ENCODE measurements at places on chromosomes 16 and 17.

GRCh38 chr17:19641687-19642372 is 6.7 kb upstream of the ALDH3A2 start:
- DNase-seq, result no peak

DNA sequence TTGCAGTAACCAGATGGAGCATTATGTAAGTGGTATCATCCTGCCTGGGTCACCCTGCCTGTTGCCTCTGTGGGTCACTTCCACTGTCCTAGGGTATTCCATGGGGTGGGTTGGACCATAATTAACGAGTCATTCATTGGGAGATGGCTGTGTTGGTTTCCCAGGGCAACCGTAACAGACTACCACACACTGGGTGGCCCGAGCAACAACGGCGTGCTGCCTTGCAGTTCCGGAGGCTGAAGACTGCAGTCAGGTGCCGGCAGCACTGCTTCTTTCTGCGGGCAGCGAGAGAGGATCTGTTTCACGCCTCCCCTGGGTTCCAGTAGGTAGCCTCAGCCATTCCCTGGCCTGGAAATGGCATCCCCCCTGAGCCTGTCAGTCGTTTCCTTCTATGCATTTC is 28.9 kb upstream of the CMIP start:
- DNase-seq, result no peak

- DNase-seq, result no peak
These were observed 26.7 kb upstream of the JPT2 start for GRCh38 chr16:1651094-1651973.

- no peak for DNase-seq
These were observed 27.3 kb downstream of the SLFN11 start for GRCh38 chr17:35345926-35346771.

GRCh38 chr17:50091918-50092285 is 3.2 kb upstream of the PDK2 start:
- DNase-seq, result no peak

DNA sequence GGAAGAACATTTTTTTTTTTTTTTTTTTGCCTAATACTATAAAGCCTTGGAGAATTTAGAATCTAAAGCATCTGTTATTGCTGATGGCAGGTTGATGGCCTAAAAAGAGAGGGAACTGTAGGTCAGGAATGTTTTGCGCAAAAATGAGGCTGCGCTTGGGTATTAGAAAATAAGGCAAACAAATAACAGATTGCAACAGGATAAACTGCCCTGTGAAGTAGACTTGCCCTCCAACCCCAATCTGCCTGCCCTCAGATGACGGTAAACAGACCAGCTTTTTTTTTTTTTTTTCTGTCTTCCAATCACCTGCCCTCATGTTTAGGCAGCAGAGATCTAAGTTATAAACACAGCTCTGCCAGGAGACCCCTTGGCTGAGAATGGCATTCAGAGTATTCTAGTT is 3.8 kb upstream of the DHX8 start:
- DNase-seq, result no peak

DNA sequence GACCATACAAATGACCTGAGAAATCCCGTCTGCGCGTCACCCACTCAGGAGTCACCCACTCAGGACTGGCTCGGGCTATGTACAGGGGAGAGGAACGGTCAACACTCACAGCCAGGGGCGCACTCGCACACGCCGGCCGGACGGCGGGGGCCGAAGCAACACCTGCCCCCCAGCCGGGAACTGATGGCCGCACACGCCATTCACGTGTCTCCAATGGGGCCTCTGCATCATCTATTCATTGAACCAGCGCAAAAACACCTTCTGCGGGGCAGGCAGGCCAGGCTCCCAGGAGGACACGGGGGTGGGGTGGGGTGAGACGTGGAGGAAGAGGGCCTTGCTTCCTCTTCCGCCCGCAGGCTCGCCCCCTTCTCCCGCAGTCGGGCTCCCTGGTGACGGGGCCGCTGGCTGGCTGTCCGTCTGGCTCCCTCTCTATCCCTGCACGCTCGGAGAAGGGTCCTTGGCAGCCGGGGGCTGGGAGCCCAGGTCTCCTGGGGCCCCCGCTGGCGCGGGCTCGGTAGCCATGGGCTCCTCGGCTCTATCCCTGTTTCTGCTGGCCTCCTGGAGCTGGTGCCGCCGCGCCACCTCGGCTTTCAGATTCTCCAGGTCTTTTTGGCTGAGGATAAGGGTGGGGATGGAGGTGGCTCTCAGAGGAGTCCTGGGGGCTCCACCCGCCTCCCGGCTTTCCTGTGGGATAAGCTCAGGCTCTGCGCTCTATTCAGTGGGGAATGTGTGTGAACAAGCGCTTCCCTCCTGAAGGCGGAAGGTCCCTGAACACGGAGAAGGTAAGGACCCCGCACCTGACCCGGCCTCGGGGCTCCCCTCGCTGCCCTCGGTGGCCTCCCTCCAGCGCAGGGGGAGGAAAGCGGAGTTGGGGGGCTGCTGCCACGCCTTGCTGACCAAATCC is 21.1 kb downstream of the CLUH start:
- no peak for DNase-seq

DNA sequence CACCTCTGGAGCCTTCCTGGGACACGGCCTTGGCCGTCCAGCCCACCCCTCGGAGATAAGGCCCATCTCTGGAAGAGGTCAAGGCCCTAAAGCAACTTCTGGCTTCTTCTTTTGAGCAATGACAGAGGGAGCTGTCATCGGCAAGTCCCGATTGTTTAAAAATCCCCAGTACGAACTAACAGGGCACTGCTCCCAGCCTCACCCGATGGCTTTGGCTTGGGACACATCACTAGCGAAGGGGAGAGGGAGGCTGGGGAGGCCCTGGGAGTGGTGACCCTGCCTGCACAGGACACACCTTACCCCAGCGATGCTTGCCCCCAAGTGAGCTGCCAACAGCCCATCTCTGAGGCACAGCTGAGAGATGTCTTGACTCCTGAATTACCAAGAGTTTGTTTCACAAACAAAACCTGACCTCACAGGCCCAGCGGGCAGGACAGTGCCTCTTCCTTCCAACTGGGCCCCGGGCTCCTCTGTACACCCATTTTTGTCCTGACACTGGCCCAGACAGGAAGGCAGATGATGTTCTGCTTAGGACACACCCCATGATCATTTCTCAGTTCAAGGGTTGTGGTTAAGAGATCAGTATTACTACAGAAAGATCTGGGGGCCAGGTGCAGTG is 4.8 kb downstream of the SYNGR2 start:
- DNase-seq, result no peak

DNA sequence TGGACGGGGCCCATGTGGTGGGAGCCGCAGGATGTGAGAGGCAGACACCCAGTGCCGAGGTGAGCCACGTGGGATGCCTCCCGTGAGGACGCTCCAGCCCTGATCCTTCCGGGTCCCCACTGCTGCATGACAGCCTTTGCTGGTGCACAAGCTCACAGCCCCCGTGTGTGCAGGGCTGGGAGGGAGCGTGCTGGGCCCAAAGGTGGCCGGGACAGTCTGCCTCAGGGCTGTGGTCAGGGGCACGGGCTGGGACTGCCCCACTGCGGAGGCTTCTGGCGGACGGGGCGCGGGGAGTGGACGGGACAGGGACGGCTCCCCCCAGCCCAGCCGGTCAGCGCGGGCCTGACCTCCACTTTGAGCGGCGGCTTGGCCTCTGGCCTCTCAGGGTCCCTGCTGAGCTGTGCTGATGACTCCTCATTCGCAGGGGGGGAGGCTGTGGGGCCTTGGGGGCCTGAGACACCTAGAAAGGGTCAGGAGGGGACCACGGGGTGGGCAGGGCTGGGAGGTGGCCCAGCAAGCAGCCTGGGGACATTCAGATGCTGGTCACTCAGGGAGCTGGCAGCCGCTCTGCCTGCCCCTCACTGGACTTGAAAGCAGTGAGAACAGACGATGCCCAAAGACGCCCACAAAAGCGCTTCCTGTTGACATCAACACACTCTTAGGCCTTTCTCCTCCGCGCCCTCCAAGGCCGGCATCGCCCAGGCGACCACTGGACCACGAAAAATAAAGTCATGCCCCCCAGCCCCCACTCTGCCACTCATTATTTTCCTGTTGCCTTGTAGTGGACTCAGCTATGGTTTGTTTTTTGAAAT is 9.3 kb upstream of the METRNL start:
- no peak for DNase-seq

- DNase-seq, result no peak
These were observed 32.6 kb downstream of the USP43 start for GRCh38 chr17:9677896-9678295.

DNA sequence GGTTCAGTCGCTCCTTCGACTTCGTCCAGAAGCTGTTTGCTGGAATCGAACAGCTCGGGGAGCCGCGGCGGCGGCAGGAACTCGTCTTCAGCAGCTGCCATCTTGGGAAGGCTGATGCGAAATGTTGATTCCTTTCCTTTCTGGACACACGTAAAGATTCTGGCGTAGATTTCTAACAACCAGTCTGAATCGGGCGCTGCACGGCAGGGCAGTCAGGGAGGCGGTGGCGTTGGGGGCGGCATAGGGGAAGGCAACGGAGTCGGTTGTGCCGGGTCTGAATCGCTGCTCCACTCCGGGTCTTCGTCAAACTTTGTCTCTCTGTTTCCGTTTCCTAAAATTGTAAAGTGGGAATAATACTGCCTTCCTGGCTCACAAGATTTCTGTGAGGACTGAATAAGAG is 30.3 kb downstream of the TEX14 start:
- DNase-seq, result no peak

- no peak for DNase-seq
These were observed 26.8 kb upstream of the KDM6B start for GRCh38 chr17:7807206-7807605.

- DNase-seq, result peak; percentile 35
These were observed at the start of gene MMP28 for GRCh38 chr17:35795007-35795870. Gene MMP28, minus strand, starts transcription at chr17:35795641. Its CDS starts 264 bp downstream, at chr17:35795377.

DNA sequence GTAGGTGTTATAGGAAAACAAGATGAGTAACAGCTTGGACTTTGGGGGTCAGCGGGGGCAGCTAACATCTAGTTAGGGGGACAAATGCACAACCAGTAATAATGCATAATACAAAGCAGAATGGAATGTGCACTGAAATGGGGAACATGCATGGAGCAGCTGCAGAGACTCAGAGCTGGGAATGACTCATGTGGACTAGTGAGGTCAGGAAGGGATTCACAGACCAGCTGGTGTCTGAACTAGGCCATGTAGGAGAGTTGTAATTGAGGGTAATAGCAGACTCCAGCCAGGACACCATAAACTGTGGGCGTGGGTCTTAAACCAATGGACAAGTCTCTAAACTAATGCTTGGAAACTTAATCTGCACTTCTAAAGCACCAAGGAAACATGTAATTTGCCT is 176.8 kb upstream of the ASIC2 start:
- no peak for DNase-seq

DNA sequence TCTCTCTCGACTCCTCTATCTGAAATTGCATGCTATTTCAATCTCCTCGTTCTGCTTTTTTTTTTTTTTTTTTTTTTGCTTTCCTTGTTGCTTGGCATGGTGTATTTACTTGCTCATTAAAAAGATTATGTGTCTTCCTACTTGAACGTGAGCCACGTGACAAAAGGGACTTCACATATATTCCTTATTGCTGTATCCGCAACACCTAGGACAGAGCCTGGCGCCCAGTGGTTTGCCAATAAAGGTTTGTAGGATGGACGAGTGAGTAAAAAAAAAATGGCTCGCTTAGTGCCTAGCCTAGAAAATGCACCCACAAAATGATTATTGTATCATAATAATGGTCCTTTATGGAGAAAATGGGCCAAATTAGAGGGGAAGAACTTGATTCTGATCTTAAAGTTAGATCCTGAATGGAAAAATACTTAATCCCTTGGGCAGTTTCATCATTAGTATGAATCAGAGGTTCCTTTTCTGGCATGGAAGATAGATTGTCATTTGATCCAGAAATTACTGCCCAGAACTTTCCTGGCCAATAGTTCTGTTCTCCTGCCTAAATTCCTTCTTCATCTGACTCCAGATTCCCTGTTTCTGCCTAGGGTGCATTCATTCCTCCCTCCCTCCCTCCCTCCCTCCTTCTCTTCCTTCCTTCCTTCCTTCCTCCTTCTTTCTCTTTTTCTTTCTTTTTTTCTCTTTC is 13.6 kb upstream of the TMEM220 start:
- DNase-seq, result no peak

GRCh38 chr17:44878627-44879221 is 20.5 kb downstream of the EFTUD2 start:
- DNase-seq, result no peak

- DNase-seq, result no peak
These were observed 18.7 kb downstream of the RHOT1 start for GRCh38 chr17:32161029-32161428.

DNA sequence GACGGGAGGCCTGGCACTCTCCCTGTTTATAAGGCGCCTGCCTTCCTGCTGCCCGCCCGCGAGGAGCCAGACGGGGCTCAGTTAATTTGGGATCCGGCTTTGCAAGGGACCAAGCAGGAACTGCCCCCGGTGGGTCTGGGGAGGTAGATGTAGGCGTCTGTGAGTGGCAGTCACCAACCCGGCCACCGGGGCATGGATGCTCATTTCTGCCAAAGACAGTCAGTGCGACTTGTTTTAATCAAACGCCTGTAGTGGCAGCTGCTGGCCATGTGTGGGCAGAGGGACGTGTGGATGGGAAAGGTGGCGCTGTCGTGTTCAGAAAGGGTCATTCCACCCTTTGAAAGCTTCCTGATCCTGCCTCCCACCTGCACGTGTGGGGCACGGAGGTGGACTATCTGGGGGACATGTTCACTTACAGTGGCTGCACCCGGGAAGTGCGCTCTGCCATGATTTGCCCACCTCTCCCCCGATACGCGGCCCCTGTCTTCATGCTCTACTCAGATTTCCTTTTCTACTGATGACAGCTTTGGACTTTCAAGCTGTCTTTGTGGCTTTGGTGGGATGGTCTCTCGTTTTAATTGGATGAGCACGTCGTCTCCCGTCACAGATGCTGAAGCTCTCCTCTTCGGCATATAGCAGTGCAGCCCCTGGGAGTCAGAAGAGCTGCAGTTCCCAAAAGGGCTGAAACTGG is 60.3 kb upstream of the CIBAR2 start:
- DNase-seq, result no peak

- no peak for DNase-seq
These were observed 53.9 kb upstream of the CRISPLD2 start for GRCh38 chr16:84765616-84766580.

- DNase-seq, result no peak
These were observed 29.1 kb upstream of the EIF1 start for GRCh38 chr17:41659427-41660212.

GRCh38 chr16:88419790-88420189 is 33.3 kb upstream of the ZFPM1 start:
- no peak for DNase-seq

- no peak for DNase-seq
These were observed 67.0 kb downstream of the PITPNC1 start for GRCh38 chr17:67443931-67444595.

GRCh38 chr17:29007860-29008455 is 2.1 kb upstream of the SEZ6 start:
- no peak for DNase-seq

- DNase-seq, result no peak
These were observed 16.9 kb upstream of the KSR1 start for GRCh38 chr17:27439342-27439741.

DNA sequence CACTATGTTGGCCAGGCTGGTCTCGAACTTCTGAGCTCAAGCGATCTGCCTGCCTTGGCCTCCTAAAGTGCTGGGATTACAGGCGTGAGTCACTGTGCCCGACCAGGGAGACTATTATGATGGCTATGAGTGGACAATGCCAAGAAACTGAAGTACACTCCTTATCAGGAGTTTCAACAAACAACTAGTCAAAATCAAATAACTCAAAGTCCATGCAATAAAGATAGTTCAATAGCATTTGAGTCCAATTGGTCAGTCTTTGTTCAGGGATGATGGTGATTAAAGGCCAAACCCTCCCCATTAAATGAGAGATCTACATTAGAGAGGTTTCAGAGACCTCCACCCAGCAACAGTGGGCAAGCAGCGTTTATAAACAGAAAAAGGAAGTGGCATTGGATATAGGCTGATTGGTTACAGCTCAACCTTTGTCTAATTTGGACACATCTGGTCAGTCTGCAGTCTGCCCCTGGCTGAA is 8.0 kb downstream of the CHST5 start:
- DNase-seq, result no peak

Measured in stimulated activated CD4-positive, alpha-beta T cell treated with anti-CD3 and anti-CD28 coated beads, Interleukin-15, amount 100 ng/mL, for 1 hour (primary cell).